ENCODE measurements at places on chromosomes 2 and 18.

- no peak overlapping the region for H3K27ac ChIP-seq
- H3K4me3 ChIP-seq, result no peak overlapping the region
- H3K27me3 ChIP-seq, result no peaks in the 10 kb centered on the region
These were observed 187.8 kb downstream of the ZNF516 start for GRCh38 chr18:76307293-76307690.

DNA sequence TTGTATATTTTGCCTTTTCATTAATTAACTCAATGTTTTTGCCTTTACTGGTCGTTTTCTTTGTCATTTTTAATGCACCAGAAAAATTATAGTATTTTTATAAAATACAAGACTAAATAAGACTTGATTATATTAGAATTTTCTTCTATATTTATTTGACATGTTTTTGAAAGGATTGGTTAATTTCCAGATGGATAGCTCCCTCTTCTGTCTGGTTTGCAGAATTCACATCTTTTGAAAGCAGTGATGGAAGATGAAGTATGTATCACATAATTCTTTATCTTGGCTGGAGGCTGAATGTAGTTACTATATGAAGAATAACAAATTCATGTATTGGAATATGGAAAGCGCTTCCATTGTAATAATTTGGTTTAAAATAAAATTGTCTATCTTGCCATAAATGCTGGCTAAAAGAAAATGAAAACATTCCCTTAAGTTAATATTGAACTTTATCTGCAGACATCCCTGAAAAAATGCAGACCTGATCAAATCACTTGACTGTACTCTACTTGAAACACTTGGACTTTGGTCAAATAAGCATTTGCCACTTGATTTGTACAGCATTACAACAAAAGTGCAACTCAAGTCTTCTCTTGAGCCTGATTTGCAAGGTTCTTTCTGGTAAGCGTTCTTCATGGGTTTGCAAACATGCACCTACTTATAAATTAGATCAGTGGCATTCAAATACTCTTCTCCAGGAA, 86.3 kb upstream of the EFEMP1 start:
- H3K27me3 ChIP-seq, result no peaks in the 10 kb centered on the region
- H3K27ac ChIP-seq, result no peak overlapping the region
- DNase-seq, result no peak
- H3K4me1 ChIP-seq, result peaks cover 12% of the 10 kb centered on the region
- no peak overlapping the region for H3K4me3 ChIP-seq
- no peaks in the 10 kb centered on the region for H3K36me3 ChIP-seq

GRCh38 chr18:79466591-79466990, 70.9 kb downstream of the NFATC1 start:
- DNase-seq, result no peak
- H3K27ac ChIP-seq, result no peak overlapping the region
- H3K36me3 ChIP-seq, result no peaks in the 10 kb centered on the region
- H3K27me3 ChIP-seq, result no peaks in the 10 kb centered on the region

- H3K27me3 ChIP-seq, result no peaks in the 10 kb centered on the region
- DNase-seq, result no peak
- H3K27ac ChIP-seq, result no peak overlapping the region
- H3K36me3 ChIP-seq, result no peaks in the 10 kb centered on the region
- H3K4me3 ChIP-seq, result no peak overlapping the region
- 0 out of 2 replicates have a peak, but pooled peaks cover 2% of the 10 kb centered on the region for H3K4me1 ChIP-seq
These were observed 51.5 kb upstream of the RNU4ATAC start for GRCh38 chr2:121478996-121479745.

GRCh38 chr2:165793779-165794535, at the start of gene GALNT3:
TSS of gene GALNT3 (minus strand) at chr2:165794247. CDS start at chr2:165770700, 23,547 bp downstream.
- peak; percentile 67 for DNase-seq
- H3K36me3 ChIP-seq, result no peaks in the 10 kb centered on the region
- H3K27ac ChIP-seq, result peak within 1 kb of the TSS; percentile 59
- H3K4me1 ChIP-seq, result no peaks in the 10 kb centered on the region
- H3K27me3 ChIP-seq, result no peaks in the 10 kb centered on the region
- H3K4me3 ChIP-seq, result peak within 1 kb of the TSS; percentile 65

- no peak overlapping the region for H3K4me3 ChIP-seq
- H3K36me3 ChIP-seq, result no peaks in the 10 kb centered on the region
- no peak for DNase-seq
- no peaks in the 10 kb centered on the region for H3K4me1 ChIP-seq
- no peak overlapping the region for H3K27ac ChIP-seq
- H3K27me3 ChIP-seq, result no peaks in the 10 kb centered on the region
These were observed 29.6 kb upstream of the SLC30A6 start for GRCh38 chr2:32136097-32136496.

DNA sequence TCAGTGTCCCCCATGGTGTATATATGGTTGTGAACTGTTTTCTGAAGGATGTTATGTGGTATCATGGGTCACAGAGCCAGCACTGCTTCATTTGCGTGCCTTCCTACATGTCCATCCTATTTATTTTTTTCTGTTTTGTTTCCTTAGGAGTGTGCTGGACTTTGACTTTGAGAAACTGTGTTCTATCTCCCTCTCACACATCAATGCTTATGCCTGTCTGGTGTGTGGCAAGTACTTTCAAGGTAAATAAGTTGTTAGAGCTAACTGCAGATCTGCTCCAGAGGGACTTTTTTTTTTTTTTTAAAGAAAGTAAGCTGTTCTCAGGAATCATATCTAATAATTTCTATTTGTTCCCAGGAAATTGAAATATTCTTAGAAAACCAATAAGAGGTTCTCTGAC, 5.4 kb downstream of the USP39 start:
- H3K27ac ChIP-seq, result no peak overlapping the region
- DNase-seq, result no peak
- peaks cover 5% of the 10 kb centered on the region for H3K4me1 ChIP-seq

DNA sequence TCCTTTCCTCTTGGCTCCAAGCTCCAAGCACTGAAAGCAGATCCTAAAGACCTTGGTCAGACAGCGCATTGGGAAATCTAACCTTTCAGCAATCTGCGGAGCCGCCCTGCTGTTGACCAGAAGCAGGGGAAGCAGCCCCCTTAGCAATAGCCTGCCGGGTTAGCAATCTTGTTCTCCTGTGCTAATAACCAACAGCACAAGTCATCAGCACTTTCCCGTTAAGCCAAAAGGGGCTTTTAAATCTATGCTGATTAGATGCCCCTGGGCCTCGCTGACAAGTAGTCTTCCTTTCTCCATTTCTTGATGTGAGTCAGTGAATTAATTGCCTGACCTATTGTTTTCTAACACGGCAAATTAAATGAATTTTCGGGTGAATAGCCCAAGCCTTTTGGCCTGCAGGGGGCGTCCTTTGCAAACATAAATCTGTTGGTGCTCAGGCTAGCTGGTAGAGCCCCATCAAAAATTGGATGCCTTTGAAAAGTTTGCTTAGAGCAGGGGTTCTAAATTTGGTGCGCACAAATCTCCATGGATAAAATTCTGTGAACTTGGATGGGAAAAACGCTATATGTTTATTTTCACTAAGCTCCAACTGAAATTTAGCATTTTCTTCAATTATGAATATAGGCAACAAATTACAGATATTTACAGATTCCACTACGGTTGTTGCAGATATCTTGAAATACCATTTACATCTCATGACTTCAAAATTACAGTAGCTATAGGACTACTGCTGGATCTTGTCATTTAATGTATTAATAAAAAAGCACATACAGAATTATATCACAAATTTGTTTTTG, 24.6 kb downstream of the MAIP1 start:
- no peak overlapping the region for H3K27ac ChIP-seq
- H3K27me3 ChIP-seq, result no peaks in the 10 kb centered on the region
- H3K4me1 ChIP-seq, result peaks cover 13% of the 10 kb centered on the region
- no peaks in the 10 kb centered on the region for H3K36me3 ChIP-seq
- DNase-seq, result peak; percentile 96

DNA sequence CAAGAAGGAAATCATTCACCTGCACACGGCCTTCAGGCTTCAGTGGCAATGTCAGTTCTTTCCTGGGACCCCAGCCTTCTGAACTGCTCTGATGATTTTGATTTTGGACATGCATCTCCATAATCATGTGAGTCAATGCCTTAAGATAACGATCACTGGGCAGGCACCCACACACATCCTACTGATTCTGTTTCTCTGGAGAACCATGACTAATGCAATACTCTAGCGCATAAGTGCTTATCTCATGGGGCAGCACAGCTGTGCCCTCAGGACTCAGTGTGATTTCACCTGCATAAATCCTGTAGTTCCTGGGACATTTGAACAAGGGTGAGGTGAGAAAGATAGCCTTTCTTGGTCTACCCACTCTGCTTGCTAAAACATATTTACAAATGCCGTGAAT, 144.6 kb downstream of the AKAIN1 start:
- H3K27ac ChIP-seq, result no peak overlapping the region
- H3K4me1 ChIP-seq, result no peaks in the 10 kb centered on the region
- no peak overlapping the region for H3K4me3 ChIP-seq
- no peaks in the 10 kb centered on the region for H3K27me3 ChIP-seq
- no peaks in the 10 kb centered on the region for H3K36me3 ChIP-seq

DNA sequence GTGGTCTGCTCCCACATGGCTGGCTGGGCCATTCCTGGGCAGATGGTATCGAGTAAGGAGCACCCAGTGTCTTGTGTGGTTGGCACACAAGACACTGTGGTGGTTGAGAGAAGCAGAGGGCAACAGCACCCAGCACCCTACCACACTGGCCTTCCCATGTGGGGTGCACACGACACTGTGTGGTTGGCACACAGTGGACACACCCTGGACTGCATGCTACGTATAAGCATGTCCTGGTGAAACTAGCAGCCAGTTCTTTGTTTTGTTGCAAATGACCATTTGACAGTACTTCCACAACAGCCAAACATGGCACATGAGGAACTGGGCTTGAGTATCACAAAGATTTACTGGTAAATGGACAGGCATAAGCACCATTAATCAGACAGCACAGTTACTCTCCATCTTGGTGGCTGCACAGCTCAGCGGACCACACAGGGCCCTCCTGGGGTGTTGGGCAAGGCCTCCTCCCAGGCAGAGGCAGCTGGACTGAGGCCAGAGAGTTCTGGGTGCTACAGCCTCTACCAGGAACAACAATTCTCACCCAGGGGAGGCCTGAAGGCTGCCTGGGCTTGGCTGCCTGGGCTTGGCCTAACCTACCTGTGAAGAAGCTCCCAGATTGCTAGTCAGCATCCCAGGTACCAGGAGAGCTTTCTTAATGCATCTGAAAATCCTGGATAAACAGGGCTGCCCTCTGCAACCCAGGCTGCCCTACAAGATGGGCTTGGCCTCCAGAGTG, 59.3 kb upstream of the ALPP start:
- DNase-seq, result no peak
- no peak overlapping the region for H3K4me3 ChIP-seq
- no peak overlapping the region for H3K27ac ChIP-seq
- H3K27me3 ChIP-seq, result no peaks in the 10 kb centered on the region
- H3K36me3 ChIP-seq, result no peaks in the 10 kb centered on the region

- H3K27ac ChIP-seq, result 0 out of 2 replicates have a peak overlapping the region, but pooled peaks have one; percentile 38
- peak overlapping the region; percentile 7 for H3K4me3 ChIP-seq
- H3K36me3 ChIP-seq, result no peaks in the 10 kb centered on the region
- no peaks in the 10 kb centered on the region for H3K27me3 ChIP-seq
- DNase-seq, result no peak
- peaks cover 35% of the 10 kb centered on the region for H3K4me1 ChIP-seq
These were observed 16.0 kb upstream of the ZNF532 start for GRCh38 chr18:58848685-58849084.

GRCh38 chr2:80073134-80073561, 231.4 kb downstream of the LRRTM1 start:
- DNase-seq, result no peak
- H3K4me3 ChIP-seq, result no peak overlapping the region
- no peak overlapping the region for H3K27ac ChIP-seq
- H3K4me1 ChIP-seq, result no peaks in the 10 kb centered on the region
- H3K36me3 ChIP-seq, result no peaks in the 10 kb centered on the region
- H3K27me3 ChIP-seq, result no peaks in the 10 kb centered on the region

DNA sequence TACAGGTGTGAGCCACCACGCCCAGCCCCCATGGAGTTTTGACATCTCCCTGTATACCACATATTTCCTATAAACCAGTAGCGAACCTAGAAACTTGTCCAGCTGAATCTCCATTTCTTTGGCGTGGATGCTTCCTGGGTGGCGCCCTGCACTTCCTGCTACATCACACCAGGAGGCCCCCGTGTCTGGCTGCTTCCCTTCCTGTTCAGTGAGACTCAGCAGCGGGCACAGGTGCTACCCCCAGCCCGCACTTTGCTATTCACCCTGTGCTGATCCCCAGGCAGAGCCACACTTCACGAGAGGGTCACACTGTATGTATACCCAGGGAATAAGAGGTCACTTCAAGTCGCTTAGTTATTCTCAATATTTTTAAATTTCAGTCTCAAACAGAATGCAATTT, 35.0 kb downstream of the CYP27C1 start:
- no peak for DNase-seq
- H3K4me3 ChIP-seq, result no peak overlapping the region
- no peak overlapping the region for H3K27ac ChIP-seq
- H3K27me3 ChIP-seq, result no peaks in the 10 kb centered on the region
